ENCODE measurements at places on chromosomes 2 and 18.

DNA sequence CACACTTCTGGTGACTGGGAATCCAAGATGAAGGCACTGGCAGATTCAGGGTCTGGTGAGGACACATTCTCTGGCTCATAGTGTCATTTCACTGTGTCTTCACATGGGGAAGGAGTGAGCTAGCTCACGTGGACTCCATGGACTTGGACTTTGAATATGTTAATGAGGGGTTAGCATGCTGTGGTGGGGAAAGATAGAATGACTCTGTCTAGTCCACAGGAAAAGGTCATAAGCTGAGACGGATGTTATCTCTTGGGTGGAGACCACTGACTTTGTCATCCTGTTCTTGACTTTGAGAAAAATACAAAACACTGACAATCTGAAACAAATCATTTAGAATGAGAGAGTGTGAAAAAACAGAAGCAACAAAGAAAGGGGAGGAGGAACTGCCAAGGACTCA lies 145.9 kb downstream of the PIK3C3 start:
- DNase-seq, result no peak

GRCh38 chr2:221552291-221552690 lies 19.8 kb downstream of the EPHA4 start:
- peak; percentile 46 for DNase-seq

DNA sequence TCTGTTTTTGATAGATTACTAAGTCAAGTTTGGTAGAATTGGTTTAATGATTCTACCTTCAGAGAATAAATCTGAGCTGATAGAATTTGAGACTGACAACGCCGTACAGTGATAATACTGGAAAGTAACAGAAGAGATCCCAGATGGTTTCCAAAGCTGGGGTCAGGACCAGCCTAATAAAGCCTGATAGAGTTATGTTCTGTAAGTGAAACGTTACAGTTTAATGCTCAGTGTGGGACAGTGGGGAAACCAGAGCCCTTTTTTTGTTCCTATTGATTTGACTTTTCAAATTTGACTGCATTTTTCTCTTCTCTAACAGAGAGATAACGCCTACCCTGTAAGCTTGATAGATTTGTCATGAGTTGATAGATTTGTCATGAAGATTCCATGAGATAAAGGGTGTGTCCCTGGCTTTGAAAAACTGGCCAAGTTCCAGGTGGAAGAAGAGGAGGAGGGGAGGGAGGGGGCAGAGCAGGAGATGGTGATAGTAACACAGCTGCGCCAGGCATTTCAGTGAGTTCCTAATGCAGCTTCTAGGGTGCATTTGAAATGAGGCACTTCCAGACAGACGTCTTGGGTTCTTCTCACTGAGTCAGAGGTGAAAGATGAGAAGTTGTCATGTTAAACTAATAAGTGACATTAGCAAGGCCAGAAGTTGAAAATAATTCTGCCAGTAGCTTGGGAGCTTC lies 65.1 kb downstream of the CERS6 start:
- peak; percentile 0 for DNase-seq

- DNase-seq, result no peak
These were observed 300.0 kb downstream of the PDE11A start for GRCh38 chr2:177772529-177772928.

DNA sequence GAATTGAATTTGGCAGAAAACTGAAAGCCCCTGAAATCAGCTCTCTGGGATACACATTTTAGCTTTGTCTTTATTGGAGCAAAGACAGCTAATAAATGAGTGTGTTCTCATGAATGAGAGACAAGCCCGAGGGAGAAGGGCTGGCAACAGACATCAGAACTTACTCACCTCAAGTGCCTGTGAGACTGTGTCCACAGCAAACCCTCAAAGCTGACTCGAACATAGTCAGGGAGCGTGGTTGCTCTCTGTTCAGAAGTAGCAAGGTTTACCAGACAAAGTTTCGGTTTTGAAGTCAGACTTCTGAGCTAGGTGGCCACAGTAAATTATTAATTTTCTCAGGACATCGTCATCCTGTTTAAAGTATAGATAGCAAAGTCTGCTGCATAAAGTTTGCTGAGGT lies 207.9 kb downstream of the CMPK2 start:
- DNase-seq, result no peak

- peak; percentile 80 for DNase-seq
These were observed at the start of gene C2orf49 for GRCh38 chr2:105337122-105338019. TSS of gene C2orf49 (plus strand) at chr2:105337540. CDS start at chr2:105337588, 48 bp downstream.

GRCh38 chr18:35041815-35042387 lies 688 bp downstream of the MAPRE2 start:
- no peak for DNase-seq

GRCh38 chr2:69214898-69215297 lies 172.1 kb downstream of the GFPT1 start:
- DNase-seq, result no peak

DNA sequence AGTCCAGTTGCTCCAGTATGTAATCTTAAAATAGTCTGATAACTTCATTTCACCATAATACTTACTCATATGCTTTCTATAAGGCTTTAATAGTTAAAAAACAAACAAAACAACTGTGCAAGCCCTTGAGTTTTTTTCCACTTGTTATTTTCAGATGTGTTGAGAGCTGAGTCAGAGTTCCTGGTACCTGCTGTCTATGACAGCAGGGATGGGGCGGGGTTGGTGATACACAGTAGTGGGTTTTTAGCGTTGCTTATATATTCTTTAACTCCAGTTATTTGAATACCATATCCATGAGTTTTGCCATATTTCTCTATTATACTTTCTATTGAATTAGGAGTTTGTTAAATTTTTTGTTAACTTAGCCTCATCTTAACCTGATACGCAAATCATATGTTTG lies 5.0 kb downstream of the NAPG start:
- DNase-seq, result no peak

GRCh38 chr2:45992021-45992740 lies 305.0 kb upstream of the EPAS1 start:
- no peak for DNase-seq

DNA sequence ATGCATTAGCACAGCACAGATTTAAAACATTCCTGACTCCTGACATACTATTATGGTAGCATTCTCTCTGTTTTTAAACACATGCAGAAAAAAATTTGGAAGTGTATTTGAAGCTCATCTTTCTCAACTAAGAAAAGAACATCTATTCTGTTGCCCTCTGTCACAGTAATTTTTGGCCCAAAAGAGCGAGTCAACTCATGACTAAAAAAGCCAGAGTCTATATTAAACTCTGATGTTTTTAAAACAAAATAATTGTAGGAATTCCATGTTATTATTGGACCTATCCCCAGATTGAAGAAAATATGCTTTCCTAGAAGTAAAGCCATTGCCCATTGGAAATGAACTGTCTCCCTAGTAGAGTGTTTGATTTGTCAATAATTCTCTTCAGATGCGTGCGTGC lies 96.7 kb downstream of the CRIM1 start:
- DNase-seq, result no peak

GRCh38 chr18:65568866-65569265 lies 181.9 kb upstream of the CDH7 start:
- DNase-seq, result no peak

DNA sequence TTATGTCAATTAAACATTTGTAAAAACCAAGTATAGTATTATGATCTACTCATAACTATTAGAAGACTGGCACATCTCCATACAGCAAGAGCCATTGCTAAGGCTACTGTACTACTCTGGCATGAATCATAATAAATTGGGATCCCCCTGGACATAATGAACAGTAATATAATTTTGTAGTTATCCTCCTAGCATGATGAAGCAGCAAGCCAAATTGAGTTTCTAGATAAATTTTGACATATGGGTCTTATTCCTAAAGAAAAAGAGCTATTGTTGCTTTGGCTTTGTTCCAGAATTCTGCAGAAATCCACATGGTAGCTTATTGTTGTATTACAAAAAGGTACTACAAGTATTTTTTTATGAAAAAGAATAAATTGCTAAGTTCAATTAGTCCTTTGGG lies 204.3 kb downstream of the CAMKMT start:
- no peak for DNase-seq

DNA sequence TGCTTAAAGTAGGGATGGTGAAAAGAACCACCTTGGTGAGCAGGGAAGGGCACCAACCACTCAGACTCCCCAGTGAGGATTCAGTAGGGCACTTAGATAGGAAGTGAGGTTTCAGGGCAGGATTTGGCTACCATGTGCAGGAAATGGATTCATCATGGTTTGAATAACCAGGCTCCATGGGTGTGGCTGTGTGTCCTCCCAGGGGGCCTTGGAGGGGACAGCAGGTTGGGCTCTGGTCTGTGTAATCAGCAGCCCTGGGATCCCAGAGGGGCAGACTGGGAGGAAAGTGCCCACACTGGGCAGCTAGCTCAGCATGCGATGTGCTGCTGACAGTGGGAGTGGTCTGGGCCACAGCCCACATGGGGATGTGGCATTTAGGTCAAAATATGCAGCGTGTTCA lies 224.6 kb downstream of the CELF4 start:
- no peak for DNase-seq

DNA sequence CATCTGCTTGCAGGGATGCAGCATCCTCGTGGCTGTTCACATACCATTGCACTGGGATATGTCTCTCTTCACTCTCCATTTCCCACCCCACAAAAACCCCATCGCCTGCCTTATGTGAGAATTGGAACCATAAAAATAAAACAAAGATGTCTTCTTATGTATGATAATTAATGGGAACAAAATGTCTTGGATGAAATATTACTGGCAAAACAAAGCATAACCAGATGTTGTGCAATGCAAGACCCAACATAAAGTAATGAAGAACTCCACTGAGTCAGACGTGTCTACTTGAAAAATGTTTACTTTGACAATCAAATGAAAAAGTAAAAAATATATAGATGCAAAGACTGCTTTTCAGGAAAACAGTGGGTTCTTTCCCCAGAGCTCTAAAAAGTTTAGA lies 611.3 kb upstream of the SYT4 start:
- no peak for DNase-seq

GRCh38 chr2:232367591-232368233 lies 10.8 kb upstream of the ALPP start:
- DNase-seq, result no peak

- DNase-seq, result no peak
These were observed 92.1 kb downstream of the DYM start for GRCh38 chr18:49368161-49368875.

GRCh38 chr2:158756976-158757375 lies 38.1 kb upstream of the DAPL1 start:
- DNase-seq, result no peak

DNA sequence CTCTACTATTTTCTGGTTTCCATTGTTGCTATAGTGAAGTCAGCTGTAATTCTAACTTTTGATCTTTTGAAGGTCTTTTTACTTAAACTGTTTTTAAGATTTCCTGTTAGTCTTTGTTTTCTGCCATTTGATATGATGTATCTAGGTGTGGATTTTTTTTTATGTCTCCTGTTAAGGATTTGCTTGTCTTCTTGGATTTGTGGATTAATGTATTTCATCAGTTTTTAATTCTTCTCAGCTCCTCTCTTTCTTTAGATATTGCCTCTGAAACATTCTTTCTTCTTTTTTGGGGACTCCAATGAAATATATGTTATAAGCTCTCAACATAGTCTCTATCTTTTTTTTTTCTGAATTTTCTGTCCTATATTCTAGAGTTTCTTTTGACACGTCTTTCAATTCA lies 24.8 kb upstream of the THUMPD2 start:
- DNase-seq, result no peak

DNA sequence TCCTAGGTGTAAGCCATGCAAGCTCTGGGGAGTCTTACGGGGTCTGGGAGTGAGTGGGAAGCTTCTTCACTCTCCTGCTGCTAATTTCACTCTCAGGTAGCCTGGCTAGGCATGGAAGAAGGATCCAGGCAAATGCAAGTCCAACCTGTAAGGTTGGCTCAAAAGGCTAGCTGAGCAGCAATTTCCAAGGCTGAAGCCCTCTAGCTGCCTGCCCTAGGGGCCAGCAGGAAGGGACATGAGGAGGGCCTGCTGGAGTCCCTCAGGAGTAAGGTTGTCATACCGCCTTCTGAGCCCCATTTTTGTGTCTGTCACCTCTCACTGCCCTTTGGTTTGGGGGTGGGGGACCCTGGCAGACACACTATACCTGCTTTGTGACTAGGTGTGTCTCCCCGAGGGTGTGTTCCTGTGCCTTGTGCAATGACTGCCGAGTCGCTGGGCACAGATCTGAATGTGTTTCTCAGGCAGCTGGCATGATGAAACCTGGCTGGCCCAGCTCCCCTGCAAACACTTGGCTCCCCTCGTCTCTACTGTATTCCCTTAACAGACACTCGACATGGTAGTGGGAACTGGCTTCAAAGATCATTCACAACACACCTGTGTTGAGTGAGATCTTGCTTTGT lies 123.9 kb upstream of the FAM136A start:
- no peak for DNase-seq

DNA sequence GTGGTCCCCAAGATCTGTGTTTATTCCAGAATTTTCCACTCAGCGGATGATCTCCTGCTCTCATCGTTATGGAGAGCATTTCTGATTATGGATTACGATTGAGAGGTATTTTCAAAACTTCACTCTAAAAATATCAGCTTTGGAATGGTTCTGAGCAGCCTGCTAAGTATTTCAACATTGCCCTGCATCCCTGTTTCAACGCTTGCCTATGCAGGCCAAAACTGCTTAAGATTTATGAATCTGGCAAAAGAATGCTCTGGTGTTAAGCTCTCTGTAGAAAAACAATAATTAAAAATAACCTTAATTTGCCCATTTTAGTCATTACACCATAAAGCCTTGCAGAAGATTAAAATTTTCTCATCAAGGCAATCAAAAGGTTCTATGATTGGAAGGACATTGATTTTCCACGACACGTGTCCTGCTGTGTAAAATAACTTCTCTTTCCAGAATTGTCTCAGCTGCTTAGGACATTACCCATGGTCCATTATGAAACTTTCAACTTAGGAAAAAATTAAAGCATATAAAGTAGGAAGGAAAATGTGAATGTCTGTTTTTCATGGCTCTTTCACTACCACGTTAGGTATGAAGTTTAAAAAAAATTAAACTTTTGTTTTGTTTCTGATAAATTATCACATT lies 229.9 kb downstream of the ACKR3 start:
- no peak for DNase-seq

DNA sequence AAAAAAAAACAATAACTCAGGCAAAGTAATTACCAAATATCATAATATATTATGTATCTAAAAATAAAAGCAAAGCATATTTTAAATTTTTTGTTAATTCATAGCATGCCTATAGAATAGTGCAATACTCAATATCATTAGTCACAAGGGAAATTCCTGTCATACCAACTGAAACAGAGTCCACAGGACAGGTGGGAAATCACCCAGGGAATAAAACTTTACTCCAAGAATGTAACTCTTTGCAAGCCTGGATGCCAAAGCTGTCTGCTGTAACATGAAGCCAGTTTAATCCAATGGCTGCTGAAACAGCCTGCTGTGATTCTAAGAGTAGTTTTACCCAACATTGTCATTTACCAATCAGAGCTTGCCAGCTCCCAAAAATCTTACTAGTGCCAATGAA lies 40.0 kb upstream of the SULT1C3 start:
- DNase-seq, result no peak

DNA sequence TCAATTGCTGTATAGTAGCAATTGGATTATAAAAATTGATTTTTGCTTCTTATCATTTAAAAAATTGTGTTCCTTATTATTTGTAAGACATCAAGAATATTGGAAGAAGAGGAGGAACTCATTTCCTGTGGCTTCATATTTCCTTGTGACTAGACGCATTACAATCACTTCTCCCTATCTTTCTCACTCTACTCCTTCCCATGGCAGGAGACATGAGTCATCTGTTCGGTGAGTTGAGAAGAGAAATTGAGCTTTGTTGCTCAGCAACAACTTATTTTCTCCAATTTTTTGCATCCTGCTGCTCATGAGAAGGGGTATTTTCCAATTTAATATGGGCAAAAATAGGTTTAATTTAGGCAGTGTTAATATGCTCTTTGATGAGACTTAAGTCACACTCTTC lies 1783.9 kb downstream of the SUCLG1 start:
- DNase-seq, result no peak

GRCh38 chr2:72291059-72291458 lies 143.4 kb upstream of the CYP26B1 start:
- DNase-seq, result no peak

- DNase-seq, result no peak
These were observed 3.6 kb downstream of the ALK start for GRCh38 chr2:29917781-29918180.
